Lower lobe of right lung (tissue), 2 donors: ENCODE measurements at places on chromosomes 1 and 21.

GRCh38 chr1:115702959-115703358 is 61.2 kb downstream of the VANGL1 start:
- no peak for DNase-seq

GRCh38 chr1:247209396-247209795 is 37.6 kb upstream of the ZNF124 start:
- no peak for DNase-seq

DNA sequence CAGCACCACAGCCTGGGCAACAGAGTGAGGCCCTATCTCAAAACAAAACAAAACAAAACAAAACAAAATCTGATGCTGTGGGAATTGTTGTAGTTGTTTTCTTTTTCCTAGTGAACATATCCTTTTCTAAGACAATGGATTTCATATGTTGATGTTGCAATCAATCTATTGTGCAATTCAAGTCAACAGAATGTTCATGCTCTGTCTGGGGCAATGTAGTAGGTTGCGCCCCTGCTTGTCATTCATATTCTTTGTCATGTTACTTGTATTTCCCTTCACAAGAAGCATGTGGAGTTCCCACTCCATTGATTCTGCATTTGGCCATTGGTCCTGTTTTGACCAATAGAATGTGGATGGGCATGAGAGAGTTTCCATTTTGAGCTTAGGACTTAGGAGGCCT is 223.9 kb downstream of the DUSP10 start:
- DNase-seq: no peak

- peak; percentile 71 for DNase-seq
Measured at GRCh38 chr1:61742620-61743430, 545 bp downstream of the PATJ start.

GRCh38 chr21:46205766-46206162 is 21.5 kb upstream of the SPATC1L start:
- DNase-seq: peak; percentile 42

DNA sequence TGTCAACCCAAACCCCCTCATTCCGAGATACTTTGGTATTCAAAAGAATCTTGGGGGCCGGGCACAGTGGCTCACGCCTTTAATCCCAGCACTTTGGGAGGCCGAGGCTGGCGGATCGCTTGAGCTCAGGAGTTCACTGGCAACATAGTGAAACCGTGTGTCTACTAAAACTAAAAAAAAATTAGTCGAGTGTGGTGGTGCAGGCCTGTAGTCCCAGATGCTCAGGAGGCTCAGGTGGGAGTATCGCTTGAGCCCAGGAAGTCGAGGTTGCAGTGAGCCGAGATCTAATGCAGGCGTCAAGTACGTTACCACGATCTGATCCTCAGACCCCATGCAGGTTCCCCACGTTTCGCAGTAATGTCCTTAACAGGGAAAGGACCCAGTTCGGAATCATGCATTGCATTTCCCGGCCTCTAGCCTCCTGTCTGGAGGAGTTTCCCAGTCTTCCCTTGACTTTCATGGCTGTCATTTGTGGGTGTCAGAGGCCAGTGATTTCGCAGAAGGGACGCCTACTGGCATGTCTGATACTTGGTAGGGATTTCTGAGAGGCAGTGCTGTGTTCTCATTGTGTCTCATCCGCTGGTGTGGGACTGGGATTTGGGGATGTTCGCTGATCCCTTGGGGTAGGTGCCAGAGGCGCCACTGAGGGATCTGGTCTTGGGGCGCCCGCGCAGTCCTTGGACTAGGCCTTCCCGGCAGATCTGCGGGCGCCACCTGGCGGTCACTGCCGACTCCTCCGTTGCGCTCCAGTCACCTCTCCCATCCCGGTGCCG is 39.3 kb upstream of the HMGN1 start:
- DNase-seq: peak; percentile 95
